ENCODE measurements at places on chromosomes 7 and 10.

GRCh38 chr7:83732305-83732704 is 83.4 kb upstream of the SEMA3E start:
- DNase-seq: no peak

DNA sequence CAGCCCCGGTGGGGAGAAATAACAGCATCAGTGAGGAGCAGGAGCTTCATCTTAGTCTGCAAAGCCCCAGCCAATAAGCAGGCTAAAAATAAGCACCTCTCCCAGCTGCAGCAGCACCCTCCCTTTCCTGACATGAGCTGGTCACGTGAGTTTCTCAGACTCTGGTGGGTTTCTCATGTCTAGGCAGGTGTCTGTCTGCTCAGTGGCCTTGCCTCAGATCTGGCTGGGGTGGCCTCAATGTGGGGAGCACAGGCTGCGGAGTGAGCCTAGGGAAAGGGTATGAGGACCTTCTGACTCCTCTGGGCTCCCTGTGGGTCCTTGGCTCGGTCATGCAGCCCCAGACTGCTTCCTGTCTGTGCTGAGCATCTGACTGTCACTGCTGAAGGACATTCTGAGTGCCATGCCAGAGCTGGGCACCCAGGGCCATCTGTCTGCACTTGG is 81.6 kb upstream of the LRRC4 start:
- DNase-seq: no peak

DNA sequence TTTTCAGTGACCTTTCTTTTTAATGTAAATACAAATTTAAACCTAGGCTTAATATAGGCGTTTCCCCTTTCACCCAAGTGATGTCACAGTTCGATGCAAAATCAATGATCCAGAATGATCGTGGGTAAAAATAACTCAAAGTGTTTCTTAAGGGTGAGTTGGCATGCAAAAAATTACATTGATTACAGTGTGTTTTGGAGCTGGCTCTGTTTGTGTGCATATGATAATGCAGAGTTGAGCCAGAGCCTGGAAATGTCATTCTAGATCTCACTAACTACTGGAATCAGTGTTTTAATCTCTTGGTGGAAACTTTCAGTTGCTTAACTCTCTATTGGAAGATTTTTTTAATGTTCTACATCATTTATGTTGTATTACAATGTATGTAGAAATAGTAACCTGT is 72.5 kb upstream of the MXI1 start:
- DNase-seq: no peak

- no peak for DNase-seq
Observed at GRCh38 chr7:8184221-8184620, 77.7 kb downstream of the ICA1 start.

DNA sequence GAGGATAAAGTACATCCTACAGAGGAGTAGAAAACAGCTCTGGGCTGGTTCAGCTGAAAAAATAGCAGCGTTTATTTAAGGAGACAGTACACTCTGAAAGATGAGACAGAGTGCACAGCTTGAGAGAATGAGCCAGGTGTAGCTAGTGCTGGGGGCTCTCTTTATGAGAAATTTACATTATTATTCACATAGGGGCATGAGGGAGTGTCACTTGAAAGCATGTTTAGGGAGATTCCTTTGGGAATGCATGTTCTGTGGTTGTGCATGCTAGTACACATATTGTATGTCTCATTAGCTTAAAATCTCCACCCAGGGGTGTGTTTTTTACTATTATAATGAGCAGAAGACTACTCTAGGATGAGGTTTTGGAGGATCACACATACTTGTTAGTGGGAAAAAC is 1224.4 kb downstream of the REEP3 start:
- no peak for DNase-seq

- no peak for DNase-seq
Observed at GRCh38 chr7:33762151-33762910, 143.0 kb upstream of the BMPER start.

GRCh38 chr7:131627735-131628190 is 71.3 kb upstream of the PODXL start:
- DNase-seq: no peak

- DNase-seq: peak; percentile 80
Observed at GRCh38 chr10:7027913-7028808, 382.7 kb downstream of the SFMBT2 start.

DNA sequence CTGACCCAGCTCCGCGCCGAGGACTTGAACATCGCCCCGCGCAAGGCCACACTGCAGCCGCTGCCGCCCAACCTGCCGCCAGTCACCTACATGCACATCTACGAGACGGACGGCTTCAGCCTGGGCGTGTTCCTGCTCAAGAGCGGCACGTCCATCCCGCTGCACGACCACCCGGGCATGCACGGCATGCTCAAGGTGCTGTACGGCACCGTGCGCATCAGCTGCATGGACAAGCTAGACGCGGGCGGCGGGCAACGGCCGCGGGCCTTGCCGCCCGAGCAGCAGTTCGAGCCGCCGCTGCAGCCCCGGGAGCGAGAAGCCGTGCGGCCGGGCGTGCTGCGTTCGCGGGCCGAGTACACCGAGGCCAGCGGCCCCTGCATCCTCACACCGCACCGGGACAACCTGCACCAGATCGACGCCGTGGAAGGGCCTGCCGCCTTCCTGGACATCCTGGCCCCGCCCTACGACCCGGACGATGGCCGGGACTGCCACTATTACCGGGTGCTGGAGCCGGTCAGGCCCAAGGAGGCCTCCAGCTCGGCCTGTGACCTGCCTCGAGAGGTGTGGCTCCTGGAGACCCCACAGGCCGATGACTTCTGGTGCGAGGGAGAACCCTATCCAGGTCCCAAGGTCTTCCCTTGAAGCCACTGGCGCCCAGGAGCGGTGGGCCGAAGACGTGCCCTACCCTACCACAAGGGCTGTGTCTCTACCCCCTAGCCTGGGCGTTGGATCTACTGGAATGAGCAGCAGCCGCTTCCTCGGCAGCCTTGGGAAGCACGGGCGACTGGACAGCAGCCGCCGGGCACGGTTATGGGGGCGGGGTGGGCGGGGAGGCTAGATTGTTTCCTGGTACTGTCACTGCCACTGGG is 945 bp downstream of the ADO start:
- DNase-seq: no peak

- DNase-seq: peak; percentile 93
Observed at GRCh38 chr10:103645141-103646054, 151.9 kb downstream of the NEURL1 start.

DNA sequence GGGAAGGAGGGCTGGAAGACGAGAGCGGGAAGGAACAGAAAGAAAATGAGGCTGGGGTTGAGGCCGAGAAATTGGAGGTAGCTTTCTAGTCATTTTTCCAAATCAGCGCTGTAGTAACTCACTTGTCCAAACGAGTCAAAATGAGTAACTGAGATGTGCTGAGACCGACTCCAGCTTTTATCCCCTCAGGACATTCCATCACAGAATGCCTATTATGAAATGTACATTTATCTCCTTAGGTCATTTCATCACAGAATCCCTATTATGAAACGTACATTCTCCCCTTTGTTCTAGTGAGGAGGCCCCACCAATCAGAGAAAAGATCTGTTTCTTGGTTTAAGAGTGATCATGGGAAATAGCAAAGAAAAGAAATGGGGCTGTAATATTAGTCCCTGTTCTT is 55.7 kb upstream of the AMPH start:
- no peak for DNase-seq

DNA sequence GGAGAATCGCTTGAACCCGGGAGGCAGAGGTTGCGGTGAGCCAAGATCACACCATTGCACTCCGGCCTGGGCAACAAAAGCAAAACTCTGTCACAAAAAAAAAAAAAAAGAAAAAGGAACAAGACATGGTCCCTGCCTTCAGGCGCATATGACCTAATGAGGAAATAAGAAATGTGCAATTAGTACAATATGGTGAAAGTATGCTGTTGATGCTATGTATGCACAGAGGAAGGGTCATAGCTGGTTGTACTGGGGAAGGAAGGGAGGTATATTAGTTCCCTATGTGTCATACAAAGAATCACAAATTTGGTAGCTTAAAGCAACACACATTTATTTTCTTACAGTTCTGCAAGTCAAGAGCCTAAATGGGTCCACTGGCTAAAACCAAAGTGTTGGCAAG is 97.8 kb upstream of the MPP7 start:
- DNase-seq: peak; percentile 96

- DNase-seq: peak; percentile 17
Observed at GRCh38 chr10:26408858-26409494, 29.2 kb upstream of the APBB1IP start.

DNA sequence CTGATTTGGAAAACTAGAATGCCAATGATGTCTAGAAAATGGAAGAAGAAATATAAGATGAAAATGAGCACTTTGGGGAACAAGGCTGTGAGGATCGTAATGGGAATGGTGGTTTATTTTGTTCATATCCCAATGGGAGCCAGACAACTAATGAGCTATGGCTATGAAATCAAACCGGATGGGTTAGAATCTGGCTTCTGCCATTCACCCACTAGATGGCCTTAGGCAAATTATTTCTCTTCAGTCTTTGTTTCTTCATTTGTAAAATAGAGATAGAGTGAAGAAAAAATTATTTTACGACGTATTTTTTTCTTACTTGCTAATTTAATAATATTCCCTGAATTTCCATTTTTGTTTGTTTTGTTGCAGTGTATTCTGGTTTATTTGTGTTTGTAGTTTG is 572.1 kb upstream of the IGFBP3 start:
- no peak for DNase-seq

DNA sequence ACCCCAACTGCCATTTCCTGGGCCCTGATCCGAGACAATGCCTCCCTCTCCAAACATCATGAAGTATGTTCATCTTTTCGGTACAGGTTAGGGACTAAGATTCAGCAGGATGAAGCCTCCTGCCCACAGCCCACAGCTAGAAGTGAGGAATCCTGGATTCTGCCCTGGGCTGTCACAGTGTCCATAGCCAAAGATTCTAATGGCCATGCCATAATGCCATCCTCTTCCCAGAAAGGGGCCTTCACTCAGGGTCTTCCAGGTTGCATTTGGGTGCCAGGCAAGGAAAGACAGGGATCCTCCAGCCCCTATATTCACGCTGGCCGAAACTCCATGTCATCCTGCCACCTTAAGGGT is 15.7 kb upstream of the ZMIZ1 start:
- DNase-seq: no peak

- DNase-seq: no peak
Observed at GRCh38 chr7:40509287-40509996, 374.6 kb downstream of the SUGCT start.

- peak; percentile 33 for DNase-seq
Observed at GRCh38 chr10:113027574-113028455, 77.8 kb downstream of the TCF7L2 start.

DNA sequence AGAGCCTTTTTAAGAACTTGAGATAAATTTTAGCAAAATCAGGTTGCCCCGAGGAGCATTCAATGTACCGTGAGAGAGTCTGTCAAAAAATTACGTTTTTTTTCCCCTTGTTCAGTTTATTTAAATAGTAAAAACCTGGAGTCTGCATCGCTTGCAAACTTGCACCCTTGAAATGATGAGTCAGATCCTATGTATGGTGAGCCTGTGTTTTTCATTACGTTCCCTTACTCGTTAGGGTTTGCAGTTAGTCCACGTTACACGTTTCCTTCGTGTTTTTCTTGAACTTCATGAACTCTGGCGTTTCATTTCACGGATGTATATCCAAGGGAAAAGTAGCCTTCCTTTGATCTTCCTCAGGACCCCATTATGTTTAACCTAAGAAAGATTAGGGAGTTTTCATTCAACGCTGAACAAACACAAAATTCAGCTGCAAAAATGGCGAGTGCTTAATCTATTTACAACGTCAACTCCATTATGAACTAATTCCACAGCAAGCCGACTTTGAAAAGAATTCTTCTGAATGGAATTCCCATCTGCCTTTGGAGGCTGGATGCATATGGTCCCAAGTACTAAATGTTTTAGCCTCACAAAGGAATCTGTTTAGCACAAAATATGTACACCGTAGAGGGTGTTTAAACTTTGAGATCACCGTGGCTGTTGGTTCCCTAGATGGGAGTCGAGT is 182.4 kb downstream of the MYOF start:
- DNase-seq: no peak

DNA sequence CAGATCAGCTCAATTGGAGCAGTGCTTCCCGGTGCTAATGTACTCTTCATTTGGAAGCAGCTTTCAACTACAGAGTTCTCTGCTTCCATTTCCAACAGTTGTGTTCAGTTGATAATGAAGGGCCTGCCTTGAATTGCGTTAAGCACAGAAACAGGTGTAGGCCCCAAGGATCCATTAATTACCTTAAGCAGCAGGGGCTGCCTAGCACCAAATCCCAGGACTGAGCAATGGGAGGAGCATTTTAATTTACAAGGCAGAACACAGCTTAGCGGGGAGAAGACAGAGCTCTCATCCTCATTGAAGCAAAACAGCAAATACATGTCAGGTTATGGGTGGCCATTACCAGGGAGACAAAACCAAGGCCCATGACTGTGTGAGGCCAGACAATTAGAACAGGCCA is 349.6 kb downstream of the TFEC start:
- DNase-seq: no peak

DNA sequence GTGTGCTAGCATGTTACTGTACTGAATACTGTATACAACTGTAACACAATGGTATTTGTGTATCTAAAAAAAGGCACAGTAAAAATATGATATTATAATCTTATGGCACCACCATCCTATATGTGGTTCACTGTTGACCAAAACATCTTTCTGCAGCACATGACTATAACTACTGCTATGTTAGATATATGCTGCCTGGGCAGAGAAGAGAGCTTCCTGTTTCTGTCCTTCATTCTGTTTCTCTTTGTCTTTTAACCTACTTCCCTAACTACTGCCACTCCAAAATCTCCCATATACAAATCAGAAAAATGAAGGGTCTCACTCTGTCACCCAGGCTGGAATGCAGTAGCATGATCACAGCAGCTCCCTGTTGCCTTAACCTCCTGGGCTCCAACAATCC is 8.8 kb upstream of the FGL2 start:
- DNase-seq: peak; percentile 44

DNA sequence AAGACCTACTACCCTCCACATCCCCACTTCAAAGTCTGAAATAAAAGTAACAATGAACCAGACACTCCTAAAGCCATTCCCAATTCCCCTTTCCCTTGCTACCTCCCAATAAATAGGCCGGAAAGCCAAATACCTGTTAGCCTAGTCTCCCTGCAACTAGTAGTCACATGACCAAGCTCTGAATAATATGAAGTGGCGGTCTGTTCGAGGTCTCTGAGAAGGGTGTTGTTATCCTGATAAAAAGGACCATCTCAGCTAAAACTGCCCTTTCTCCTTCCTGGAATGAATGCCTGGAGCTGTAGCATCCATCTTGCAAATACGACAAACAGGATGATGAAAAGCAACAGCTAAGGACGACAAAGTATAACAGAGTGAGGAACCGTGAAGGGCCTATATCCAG is 6.0 kb downstream of the KIF5B start:
- no peak for DNase-seq

GRCh38 chr7:17929647-17930395 is 10.5 kb downstream of the SNX13 start:
- DNase-seq: no peak

- no peak for DNase-seq
Observed at GRCh38 chr10:11409357-11409756, 202.1 kb downstream of the USP6NL start.

- DNase-seq: peak; percentile 28
Observed at GRCh38 chr7:105439174-105439893, 50.6 kb upstream of the SRPK2 start.
